Activated CD4-positive, alpha-beta T cell treated with anti-CD3 and anti-CD28 coated beads, Interleukin-2, Interleukin-6, amounts not matched to agents 100 ng/mL and 50 ng/mL, durations not matched to agents 16 hours and 8 hours (primary cell): ENCODE measurements at places on chromosomes 16 and 17.
A peak's percentile ranks its signal among the peaks of the same experiment; 100 is the strongest.

DNA sequence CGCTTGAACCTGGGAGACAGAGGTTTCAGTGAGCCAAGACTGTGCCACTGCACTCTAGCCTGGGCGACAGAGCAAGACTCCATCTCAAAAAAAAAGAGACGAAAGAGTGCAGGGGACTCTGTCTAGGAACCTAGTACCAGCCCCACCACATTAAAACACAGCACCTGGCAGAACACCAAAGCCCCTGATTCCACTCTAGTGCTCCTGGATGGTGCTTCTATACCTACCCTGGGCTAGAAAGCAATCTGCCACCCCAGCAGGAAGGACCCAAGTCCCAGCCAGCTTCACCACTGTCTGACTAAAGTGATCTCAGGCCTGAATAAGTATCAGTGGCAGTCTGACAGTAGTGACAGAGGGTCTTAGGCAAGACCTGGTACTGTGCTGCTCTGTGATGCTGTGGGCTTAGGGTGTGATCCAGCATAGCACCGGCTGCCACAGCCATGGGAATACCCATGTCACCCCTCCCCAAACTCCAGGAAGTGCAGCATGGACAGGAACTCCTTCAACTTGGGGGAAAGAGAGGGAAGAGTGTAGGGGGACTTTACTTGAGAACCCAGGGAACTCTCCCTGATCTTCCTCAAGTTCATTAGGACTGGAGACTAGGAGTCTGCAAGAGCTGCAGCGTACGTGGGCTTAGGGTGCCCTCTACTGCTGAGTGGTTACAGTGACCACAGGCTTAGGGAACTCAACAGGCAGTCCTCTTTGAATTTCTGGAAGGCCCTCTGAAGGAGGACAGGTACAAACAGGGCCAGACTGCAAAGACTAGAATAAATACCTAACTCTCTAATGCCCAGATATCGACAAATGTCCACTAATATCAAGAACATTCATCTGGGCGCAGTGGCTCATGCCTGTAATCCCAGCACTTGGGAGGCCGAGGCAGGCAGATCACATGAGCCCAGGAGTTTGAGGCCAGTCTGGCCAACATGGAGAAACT is 30.0 kb upstream of the RNF43 start:
- peak; percentile 81 for DNase-seq

DNA sequence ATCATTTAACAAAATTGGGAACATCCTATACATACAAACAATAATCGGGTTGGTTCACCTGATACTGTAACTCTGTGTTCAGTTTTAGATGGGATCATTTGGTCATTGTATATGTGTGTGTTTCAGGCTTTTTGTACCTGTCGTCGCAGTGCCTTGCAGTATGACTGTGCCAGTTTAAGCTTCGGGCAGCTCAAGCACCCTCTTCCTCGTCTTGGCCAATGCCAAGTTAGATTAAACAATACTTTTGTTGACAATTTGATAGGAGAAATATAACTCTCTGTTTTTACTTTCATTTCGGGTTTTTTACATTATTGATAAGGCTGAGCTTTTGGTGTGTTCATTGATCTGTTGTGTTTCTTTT is 37.0 kb upstream of the ARHGAP17 start:
- peak; percentile 43 for DNase-seq

- DNase-seq = no peak
Measured at GRCh38 chr17:77346765-77347164, 206.0 kb downstream of the SEC14L1 start.

DNA sequence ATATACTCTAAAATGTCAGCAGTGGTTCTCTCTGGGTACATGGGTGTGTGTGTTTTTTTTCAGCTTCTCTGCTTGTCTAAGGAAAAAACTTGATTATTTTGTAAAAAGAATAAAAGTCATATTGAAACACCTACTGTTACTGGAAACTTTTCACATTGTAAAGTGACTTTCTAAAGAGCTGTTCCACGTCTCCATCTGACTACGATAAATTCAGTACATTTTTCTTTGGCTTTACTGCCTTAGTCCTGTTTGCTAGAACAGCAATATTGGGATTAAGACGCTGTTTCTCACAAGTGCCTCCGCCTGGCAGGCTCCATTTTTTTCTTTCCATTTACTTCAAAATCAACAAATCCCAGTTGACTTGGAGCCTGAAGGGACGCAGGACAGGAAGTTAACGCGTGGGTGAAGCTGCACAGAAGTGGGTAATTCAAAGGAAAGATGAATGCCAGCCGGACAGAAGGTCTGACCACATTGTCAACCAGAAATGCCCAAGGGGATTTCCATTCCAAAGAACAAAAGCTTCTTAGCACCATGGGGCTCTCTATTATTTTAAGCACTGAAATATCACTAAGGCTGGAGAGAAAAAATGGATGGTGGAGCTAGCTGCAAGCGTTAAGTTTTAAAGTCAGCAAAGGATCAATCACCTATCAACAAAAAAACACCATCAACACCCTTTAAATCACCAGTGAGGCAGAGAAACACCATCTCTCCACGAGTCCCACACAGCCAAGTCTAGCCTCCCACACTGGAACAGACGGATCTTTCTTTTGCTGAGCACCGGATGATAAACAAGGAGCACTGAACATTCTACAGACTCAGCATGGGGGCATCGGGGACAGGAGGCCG is 8.4 kb downstream of the GLOD4 start:
- peak; percentile 44 for DNase-seq

- no peak for DNase-seq
Measured at GRCh38 chr16:4393240-4393600, 21.6 kb downstream of the VASN start.

DNA sequence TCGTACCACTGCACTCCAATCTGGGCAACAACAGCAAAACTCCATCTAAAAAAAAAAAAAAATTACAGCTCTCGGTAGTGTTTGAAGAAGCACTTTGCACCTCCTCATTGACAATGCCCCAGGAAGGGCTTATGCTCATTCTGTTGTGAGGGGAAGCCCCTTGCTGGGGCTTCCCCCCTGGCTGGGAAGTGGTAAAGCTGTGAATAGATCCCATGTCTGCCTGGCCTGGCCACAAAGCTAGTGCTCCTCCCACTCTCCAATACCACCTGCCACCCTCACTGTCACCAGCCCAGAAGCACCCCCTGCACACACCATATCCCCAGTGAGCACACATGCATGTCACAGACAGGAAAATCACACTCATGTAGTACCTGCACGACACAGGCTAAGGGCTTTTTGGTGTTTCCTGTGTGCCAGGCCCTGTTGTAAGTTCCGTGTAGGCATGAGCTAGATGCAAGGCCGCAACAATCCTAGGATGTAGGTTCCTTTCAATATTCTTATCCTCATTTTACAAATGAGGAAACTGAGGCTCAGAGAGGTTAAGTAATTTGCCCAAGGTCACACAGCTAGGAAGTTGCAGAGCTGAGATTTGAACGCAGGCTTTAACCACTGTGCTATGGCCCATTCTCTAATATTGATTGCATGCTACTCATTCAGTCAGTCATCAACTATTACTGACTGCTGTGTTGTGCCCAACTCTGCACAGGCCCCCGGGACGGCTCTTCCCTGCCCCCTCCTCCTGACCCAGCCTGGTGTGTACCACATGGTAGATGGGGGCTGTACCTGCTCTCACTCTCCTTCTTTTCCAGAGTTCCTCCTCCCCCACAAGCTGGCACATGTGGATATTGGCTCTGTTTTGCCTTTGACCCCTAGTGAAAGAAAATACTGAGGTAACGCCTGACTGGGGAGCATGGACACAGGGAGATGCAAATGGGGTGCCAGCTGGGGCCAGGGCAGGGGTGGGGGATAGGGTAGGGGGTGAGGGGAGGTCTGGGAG is 11.9 kb upstream of the COL1A1 start:
- peak; percentile 56 for DNase-seq

GRCh38 chr16:13920510-13920818 is 510 bp downstream of the ERCC4 start:
- no peak for DNase-seq

GRCh38 chr17:33657181-33657580 is 364.1 kb upstream of the ASIC2 start:
- no peak for DNase-seq

GRCh38 chr17:75885431-75885830 is 7.0 kb upstream of the TRIM47 start:
- no peak for DNase-seq

- DNase-seq = no peak
Measured at GRCh38 chr17:57531648-57532504, 213.2 kb downstream of the CCDC182 start.

- peak; percentile 8 for DNase-seq
Measured at GRCh38 chr17:40862985-40863733, 3.9 kb downstream of the KRT12 start.

GRCh38 chr16:72458035-72458434 is 286.1 kb upstream of the PMFBP1 start:
- no peak for DNase-seq

- peak; percentile 24 for DNase-seq
Measured at GRCh38 chr17:79192503-79193351, 118.1 kb downstream of the ENGASE start.

DNA sequence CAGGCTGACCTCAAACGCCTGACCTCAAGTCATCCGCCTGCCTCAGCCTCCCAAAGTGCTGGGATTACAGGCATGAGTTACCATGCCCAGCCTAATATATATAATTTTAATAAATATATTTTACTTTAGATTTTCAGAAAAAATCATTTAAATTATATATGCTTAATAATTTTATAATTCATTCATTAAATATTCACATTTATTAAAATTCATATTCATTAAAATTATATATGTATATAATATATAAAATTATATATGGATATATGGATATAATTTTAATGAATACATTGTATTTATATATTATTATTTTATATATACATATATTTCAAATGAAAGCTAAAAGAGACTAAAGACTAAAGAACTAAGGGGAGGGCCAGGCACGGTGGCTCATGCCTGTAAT is 29.4 kb downstream of the COPRS start:
- no peak for DNase-seq

GRCh38 chr16:79534143-79534542 is 66.4 kb downstream of the MAF start:
- DNase-seq = no peak

DNA sequence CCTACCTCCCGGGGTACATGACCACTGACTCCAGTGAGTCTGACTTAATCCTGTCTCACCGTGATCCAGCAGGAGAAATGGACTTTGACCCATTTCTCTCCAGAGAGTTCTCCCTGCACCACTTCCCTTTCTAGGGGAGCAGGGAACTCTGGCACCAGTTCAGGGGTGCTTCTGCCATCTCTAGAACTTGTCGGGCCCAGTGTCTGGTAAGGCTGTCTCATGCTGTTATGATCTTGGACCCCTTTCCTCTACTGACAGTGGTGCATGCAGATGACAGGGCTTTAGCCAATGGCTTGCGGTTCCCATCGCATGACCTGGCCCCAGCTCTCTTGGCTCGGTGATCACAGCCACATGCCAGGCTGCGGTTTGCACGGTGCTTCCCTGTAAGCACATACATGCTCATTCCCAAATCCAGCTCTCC is 62.0 kb downstream of the SLC39A11 start:
- no peak for DNase-seq

- DNase-seq = peak; percentile 42
Measured at GRCh38 chr17:51869387-51869786, 289.1 kb downstream of the CA10 start.

GRCh38 chr17:45009676-45010467 is 41.6 kb downstream of the DCAKD start:
- no peak for DNase-seq

GRCh38 chr17:80113033-80113484 is 11.7 kb downstream of the GAA start:
- no peak for DNase-seq

DNA sequence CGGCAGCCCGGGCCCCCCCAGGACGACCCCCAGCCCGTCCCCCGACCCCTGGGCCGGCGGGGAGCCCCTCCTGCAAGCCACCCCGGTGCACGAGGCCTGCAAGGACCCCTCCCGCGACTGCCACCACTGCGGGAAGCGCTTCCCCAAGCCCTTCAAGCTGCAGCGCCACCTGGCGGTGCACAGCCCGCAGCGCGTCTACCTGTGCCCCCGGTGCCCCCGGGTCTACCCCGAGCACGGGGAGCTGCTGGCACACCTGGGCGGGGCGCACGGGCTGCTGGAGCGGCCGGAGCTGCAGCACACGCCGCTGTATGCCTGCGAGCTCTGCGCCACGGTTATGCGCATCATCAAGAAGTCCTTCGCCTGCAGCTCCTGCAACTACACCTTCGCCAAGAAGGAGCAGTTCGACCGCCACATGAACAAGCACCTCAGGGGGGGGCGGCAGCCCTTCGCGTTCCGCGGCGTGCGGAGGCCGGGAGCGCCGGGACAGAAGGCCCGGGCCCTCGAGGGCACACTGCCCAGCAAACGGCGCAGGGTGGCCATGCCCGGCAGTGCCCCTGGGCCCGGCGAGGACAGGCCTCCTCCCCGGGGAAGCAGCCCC is 15.6 kb upstream of the ZFPM1 start:
- DNase-seq = peak; percentile 75

- no peak for DNase-seq
Measured at GRCh38 chr17:56880133-56880532, 33.7 kb downstream of the TRIM25 start.

DNA sequence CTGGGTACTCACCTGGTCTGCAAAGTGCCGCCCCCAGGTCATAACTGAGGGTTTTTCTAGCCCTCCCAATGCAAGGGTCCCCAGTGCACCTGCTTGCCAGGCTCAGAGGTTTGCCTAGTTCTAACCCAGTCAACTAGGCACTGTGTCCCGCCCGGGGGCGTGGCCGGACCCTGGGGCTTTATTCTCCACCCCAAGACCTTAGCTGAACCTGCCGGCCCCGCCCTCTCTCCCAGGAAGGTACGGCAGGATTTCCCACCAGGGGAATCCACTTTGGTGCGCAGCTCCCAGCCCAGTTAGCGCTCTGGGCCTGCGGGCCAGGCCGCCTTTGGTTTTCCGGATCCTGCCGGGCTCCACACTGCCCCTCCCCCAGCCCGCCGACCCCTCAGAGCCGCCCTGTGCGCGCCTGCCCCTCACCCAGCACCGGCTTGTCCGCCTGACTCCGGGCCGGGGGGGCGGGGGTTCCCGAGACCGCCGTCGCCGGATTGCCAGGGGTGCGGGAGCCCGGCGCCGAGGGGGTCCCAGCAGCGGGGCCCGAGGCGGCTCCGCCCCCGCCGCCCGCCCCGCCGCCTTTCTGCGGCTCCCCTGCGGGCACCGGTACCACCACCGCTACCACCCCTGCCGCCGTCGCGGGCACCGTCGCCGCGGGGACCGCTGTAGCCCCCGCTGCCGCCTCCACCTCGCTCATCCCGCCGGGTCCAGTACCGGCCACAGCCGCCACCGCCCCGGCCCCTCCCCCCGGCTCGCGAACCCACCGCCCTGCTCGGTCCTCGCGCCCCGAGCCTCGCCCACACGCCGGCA is 424 bp downstream of the YBX2 start:
- DNase-seq = no peak

- peak; percentile 45 for DNase-seq
Measured at GRCh38 chr16:51577621-51578303, 426.7 kb upstream of the SALL1 start.

DNA sequence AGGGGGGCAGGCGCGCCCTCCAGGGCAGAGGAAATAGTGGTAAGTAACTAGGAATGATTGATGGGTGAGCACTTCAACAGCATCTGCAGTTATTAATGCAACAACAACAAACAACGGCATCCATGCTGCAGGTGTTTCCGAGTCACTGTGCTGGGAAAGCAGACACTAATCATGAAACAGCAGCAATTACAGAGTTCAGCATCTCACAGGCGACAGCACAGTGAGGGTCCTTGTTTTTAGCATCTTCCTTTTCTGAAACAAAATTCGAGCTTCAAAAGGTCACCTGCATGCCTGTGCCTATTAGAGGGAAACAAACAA is 191.9 kb downstream of the SLC39A11 start:
- DNase-seq = no peak

- DNase-seq = no peak
Measured at GRCh38 chr17:63070031-63070430, 104.0 kb downstream of the TANC2 start.

GRCh38 chr16:84532855-84533486 is 28.5 kb upstream of the MEAK7 start:
- no peak for DNase-seq
